ENCODE measurements at places on chromosomes 16 and 17. TPM values are rescaled to one million over a fixed set of nuclear protein-coding genes. Genes with fewer than 3 reads are reported as not detected.

DNA sequence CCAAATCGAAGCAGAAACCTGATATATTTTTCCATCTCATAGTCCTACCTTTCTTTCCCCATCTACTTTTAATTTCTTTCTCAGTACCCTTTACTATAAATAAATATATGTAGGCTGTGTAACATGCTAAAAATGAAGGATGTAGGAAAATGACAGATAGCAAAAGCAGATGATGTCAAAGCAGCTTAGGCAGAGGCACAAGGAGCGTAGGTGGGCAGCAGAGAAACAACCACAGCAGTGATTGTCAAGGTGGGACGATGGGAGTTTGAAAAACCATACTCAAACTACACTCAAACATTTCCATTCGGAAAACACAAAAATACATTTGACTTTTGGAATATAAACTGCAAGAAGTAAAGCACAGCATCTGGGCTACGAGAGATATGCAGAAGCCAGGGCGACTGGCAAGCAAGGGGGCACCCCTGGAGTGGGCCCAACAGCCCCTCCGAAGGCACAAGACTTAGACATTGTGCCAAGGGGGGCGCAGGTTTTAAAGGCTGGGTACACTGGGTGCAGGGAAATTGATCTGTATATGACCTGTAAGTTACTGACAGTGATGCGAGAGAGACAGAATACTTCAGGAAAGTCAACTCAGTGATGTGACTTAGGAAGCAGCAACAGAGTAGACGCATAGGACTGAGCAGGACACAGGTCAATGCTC lies 31.1 kb downstream of the SNN start:
- no peak for DNase-seq

The G6PC1 gene
- not detected for total RNA-seq

The CCDC154 gene
- 0.19 TPM for total RNA-seq

GRCh38 chr17:38908676-38909181 lies 16.7 kb upstream of the LASP1NB start:
- no peak for DNase-seq

The ABR gene
- total RNA-seq: 51.1 TPM

DNA sequence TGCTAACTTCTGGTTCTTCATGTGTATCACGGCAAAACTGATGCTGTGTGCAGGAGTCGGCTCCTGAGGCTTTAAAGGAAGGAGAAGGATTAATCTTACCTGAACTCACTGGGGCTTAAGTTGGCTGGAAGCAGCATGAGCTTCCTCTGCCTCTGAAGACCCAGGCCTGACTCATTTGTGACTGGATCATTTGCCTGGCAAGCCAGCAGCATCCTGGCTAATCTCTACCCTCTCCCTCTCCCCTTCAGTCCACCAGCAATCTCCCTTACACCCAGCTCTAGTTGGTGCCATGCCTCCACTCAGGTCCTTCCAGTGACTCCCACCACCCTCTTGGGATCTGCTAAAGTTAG lies 150.3 kb downstream of the IRX3 start:
- DNase-seq: no peak

GRCh38 chr16:927931-928330 lies 42.9 kb downstream of the LMF1 start:
- DNase-seq: no peak

- no peak for DNase-seq
Observed at GRCh38 chr16:64380751-64381150, 741.1 kb downstream of the CDH11 start.

The KIF2B gene
- total RNA-seq: not detected

- DNase-seq: no peak
Observed at GRCh38 chr17:8712698-8713097, 31.9 kb downstream of the CCDC42 start.

- no peak for DNase-seq
Observed at GRCh38 chr17:8137645-8138373, 13.9 kb upstream of the HES7 start.

The NLRC3 gene
- 4.1 TPM for total RNA-seq

GRCh38 chr16:12323007-12323758 lies 346.6 kb downstream of the SNX29 start:
- DNase-seq: no peak

DNA sequence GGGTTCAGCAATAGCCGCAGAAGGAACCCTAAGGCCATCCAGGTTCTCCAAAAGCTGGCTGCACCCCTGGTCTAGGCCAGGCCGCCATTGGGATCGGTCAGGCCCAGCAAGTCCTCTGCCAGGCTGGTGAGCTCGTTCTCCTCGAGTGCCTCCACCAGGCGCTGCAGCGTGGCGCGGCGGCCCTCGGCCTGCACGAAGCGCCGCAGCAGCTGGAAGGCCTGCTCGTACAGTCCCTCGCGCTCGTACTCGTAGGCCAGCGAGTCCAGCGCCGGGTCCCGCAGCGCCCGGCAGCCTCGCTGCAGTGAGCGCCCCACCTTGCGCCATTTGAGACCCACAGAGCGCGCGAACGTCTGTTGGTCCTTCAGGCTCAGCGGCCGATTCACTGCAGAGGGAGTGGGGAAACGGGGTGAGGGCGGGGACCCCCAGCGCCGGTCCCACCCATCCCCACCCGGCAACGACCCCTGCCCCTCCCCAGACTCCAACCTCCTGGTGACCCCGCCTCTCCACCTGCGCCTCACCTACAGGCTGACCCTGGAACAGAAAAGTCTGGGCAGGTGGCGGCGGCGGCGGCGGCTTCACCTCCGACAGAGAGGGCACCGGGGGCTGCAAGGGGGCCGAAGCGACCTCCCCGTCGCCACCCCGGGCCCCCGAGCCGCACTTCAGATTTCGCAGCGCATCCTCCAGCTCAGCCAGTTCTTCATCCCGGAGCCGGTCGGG lies 3.9 kb upstream of the B3GNT9 start:
- no peak for DNase-seq

DNA sequence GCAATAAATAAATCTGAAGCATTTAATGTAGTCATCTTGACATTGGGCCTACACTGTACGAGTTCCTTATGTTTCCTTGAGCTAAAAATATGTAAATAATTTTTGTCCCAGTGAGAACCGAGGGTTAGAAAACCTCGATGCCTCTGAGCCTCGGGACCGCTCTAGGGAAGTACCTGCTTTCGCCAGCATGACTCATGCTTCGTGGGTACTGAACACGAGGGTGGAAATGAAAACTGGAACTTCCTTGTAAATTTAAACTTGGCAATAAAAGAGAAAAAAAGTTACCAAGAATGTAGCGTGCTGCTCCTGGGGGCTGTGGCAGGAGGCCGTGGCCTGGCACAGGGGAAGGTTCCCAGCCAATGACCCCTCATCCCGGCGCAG lies 74.1 kb downstream of the SOCS1 start:
- no peak for DNase-seq

- no peak for DNase-seq
Observed at GRCh38 chr16:55499281-55499680, 9.6 kb upstream of the LPCAT2 start.
